IMR-90 (cell line): ENCODE measurements at places on chromosomes 6 and 20. TPM values are rescaled to one million over a fixed set of nuclear protein-coding genes. Genes with fewer than 3 reads are reported as not detected.

The TRIM40 gene
- total RNA-seq = not detected in 2 replicates

The NRN1 gene
- 0.28 TPM in 1 of 2 replicates, not detected in the other for total RNA-seq

The MAP1LC3A gene
- 10.0 and 12.5 TPM in 2 replicates for total RNA-seq

The SLC4A11 gene
- total RNA-seq = 0.28 and 0.36 TPM in 2 replicates

The MACROD2 gene
- total RNA-seq = 0.28 TPM in 1 of 2 replicates, not detected in the other

The GSTA3 gene
- not detected in 2 replicates for total RNA-seq

The KCNB1 gene
- not detected in 2 replicates for total RNA-seq

The LAMA2 gene
- total RNA-seq = 12.5 and 13.3 TPM in 2 replicates

The RGS17 gene
- 1.4 and 1.7 TPM in 2 replicates for total RNA-seq

The SLC24A3 gene
- not detected in 2 replicates for total RNA-seq

The SALL4 gene
- not detected in 2 replicates for total RNA-seq

The ITPA gene
- total RNA-seq = 28.6 and 32.4 TPM in 2 replicates

The CD24 gene
- total RNA-seq = 0.18 and 0.28 TPM in 2 replicates

The R3HDML gene
- total RNA-seq = not detected in 2 replicates

The GLP1R gene
- total RNA-seq = not detected in 2 replicates

The PAQR8 gene
- 1.6 and 1.7 TPM in 2 replicates for total RNA-seq

The ATP9A gene
- 22.4 and 23.3 TPM in 2 replicates for total RNA-seq

The RIN2 gene
- 61.4 and 72.2 TPM in 2 replicates for total RNA-seq

The LAMP5 gene
- under 0.01 TPM in 1 of 2 replicates, not detected in the other for total RNA-seq

The PNLDC1 gene
- total RNA-seq = not detected in 2 replicates

The LY6G6D gene
- not detected in 2 replicates for total RNA-seq

The MEP1A gene
- total RNA-seq = not detected in 2 replicates

The DZANK1 gene
- total RNA-seq = 0.54 and 0.83 TPM in 2 replicates

The GPX5 gene
- not detected in 2 replicates for total RNA-seq

The C4B gene
- total RNA-seq = 0.54 and 0.56 TPM in 2 replicates

The NNAT gene
- total RNA-seq = 2.0 and 2.8 TPM in 2 replicates

The METTL24 gene
- not detected in 2 replicates for total RNA-seq

The GABRR2 gene
- total RNA-seq = under 0.01 TPM in 1 of 2 replicates, not detected in the other

The DEFB128 gene
- not detected in 2 replicates for total RNA-seq

The TNF gene
- total RNA-seq = not detected in 2 replicates

The PPP1R14C gene
- not detected in 2 replicates for total RNA-seq

The MYB gene
- total RNA-seq = 0.83 and 0.90 TPM in 2 replicates

The PGBD1 gene
- 6.3 and 6.9 TPM in 2 replicates for total RNA-seq

The RNF182 gene
- 6.4 and 9.1 TPM in 2 replicates for total RNA-seq

The GHRH gene
- total RNA-seq = not detected in 2 replicates

The OPN5 gene
- not detected in 2 replicates for total RNA-seq

The ANKRD66 gene
- total RNA-seq = not detected in 2 replicates

The CEP85L gene
- 24.2 and 25.6 TPM in 2 replicates for total RNA-seq

The SAPCD1 gene
- not detected in 2 replicates for total RNA-seq

The SHLD1 gene
- 1.9 and 3.0 TPM in 2 replicates for total RNA-seq
